ENCODE measurements at places on chromosomes 2 and 18.

DNA sequence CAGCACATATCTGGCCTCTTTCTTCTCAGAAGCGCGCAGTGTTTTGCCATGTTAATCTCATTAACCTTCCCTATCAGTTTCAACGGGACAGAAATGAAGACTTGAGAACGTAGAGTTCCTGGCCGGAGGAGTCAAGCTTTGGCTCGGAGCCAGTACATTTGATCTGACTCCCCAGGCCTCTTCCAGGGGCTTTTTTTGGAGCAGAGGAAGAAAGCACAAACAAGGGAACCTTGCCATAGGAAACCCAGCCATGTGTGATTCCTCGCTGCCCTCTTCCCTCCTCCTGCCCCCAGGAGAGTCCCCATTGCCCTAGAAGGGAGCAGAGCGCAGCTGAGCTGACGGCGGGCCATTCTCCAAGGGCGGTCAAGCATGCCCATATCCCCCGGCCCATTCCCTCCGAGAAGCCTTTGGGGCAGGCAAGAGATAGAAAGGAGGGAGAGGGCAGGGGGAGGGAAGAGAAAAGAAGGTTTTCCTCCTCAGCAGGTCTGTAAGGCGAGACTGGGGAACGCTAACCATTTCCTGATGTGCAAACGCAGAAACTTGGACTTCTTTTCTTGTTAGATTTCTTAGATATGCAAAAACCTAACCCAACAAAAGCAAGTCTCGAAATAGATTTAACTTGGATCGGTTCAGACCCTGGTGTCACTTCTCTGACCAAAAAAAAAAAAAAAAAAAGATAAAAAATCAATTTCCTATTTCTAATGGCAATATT lies 63.7 kb upstream of the POU3F3 start:
- no peak for DNase-seq

- no peak for DNase-seq
These were observed 62.8 kb downstream of the ICA1L start for GRCh38 chr2:202808754-202809153.

DNA sequence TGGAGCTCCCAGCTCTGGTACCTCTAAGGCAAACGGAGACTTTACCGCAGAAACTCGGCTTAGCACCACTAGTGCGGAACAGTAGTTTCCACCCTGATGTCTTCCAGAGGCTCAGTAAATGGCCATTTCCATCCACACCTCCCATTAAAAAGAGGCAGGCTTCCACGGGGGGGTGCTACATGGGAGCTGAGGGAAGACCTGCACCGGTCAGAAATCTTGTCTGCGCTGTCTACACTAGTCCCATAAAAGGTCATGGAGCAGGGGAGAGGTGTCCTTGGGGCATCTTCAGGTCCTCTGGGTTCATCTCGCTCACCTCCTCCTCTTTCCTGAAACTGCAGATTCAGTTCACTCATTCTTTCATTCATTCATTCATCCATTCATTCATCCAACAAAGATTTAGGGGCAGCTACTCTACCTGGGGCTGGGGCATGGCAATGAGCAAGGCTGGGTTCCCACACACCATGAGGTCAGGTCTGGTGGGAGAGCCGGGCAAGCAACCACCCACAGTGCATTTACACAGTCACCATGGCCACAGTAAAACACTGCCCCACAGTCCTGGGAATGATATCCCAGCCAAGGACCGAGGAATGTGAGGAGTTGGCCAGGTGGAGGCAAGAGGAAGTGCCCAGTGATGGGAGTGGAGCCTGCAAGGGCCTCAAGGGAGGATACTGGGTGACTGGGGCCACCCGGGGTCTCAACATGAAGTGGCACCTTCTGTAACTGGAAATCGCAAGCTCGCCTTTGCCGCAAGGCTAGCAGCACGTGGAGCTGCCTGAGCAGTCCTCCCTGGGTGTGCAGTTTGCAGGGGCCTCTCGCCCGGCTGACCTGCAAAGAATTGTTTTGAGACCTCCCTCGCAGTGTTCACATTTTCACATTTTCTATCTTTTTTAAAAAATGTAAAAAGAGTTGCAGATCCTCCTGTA lies 180.2 kb upstream of the RAB6C start:
- DNase-seq = no peak

DNA sequence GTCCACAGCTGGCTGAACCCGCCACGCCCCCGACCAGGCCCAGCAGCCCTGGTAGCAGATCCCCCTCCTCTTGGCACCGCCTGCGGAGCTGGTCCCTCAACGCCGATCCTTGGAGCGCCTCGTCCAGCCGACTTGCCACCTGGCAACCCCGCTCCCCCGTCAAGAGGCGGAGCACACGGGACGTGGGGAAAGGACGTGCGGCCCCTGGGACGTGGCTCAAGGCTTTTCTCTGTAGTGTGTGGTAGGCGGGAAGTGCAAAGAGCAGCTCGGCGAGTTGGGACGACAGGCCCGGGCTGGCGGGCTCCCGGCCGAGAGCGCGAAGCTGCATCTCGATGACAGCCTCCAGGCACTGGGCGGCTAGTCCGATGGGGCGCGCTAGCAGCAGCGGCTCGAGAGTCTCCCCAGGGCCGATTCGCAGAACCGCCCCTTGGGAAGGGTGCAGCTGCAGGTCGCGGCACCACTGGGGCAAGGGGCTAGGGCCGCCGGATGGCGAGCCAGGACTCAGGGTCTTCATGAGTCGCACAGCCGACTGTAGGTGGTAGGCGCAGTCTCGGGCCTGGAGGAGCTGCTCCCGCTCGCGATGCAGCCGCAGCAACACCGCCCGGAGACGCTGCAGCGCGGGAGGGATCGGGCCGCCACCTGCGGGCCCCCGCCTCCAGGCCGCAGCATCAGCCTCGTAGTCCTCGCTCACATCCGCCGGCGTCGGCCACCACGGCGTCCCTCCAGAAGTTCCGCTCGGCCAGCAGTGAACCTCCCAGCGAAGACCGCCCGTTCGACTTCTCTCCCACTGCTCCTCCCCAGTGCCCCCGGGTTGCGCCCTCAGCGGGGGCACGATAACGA lies 617 bp downstream of the CCDC142 start:
- peak; percentile 18 for DNase-seq

- peak; percentile 11 for DNase-seq
These were observed 1.2 kb downstream of the VPS54 start for GRCh38 chr2:64017811-64018700.

Data from hematopoietic multipotent progenitor cell treated with erythropoietin and hydrocortisone succinate and interleukin-3 and kit ligand, for 15 days (in vitro differentiated cells).